ENCODE measurements at places on chromosomes 1 and 21.

DNA sequence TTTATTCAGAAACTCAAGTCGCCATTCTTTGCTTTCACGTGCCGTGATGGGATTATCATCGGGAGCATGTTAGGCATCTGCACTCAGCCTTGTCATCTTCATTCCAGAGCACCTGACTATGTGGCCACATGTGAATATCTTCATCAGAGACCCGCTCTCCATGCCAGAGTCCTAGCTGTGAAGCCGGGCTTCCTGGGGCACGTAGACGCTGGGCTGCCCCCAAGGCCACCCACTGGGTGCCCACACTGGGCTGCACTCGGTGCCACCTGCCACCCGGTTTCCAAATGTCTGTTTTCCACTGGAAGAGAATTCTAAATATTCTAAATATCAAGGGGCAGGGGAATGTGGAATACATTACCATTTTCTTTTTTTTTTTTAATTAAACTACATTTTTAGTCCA is 43.8 kb downstream of the SLC37A1 start:
- no peak for DNase-seq

- no peak for DNase-seq
These were observed 1.1 kb downstream of the PRRX1 start for GRCh38 chr1:170664828-170665612.

GRCh38 chr1:45995298-45995697 is 137.1 kb downstream of the PIK3R3 start:
- DNase-seq, result no peak

DNA sequence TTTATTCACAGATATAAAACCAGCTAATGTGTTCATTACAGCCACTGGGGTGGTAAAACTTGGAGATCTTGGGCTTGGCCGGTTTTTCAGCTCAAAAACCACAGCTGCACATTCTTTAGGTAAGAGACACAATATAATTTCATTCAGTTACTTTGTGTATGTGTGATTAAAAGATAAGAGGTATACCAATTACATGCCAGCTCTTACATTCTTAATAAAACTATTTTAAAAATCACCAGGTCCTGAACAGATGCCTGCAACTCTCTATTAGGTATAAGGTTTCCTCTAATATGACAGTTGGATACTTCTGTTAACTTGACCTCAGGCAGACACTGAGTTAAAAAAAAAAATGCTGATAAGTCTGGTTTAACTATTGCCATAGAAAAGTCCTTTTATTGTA is 122.1 kb downstream of the NEK7 start:
- no peak for DNase-seq

GRCh38 chr1:184792450-184792969 is 37.9 kb upstream of the EDEM3 start:
- DNase-seq, result peak; percentile 20
